ENCODE measurements at places on chromosomes 3 and 15.
A peak's percentile ranks its signal among the peaks of the same experiment; 100 is the strongest.

GRCh38 chr3:122245513-122246174 lies 62.2 kb downstream of the CASR start:
- H3K4me3 ChIP-seq: peak overlapping the region; percentile 65
- no peak for DNase-seq
- H3K36me3 ChIP-seq: no peaks in the 10 kb centered on the region
- peaks cover 38% of the 10 kb centered on the region for H3K27me3 ChIP-seq
- H3K4me1 ChIP-seq: peaks cover 3% of the 10 kb centered on the region

DNA sequence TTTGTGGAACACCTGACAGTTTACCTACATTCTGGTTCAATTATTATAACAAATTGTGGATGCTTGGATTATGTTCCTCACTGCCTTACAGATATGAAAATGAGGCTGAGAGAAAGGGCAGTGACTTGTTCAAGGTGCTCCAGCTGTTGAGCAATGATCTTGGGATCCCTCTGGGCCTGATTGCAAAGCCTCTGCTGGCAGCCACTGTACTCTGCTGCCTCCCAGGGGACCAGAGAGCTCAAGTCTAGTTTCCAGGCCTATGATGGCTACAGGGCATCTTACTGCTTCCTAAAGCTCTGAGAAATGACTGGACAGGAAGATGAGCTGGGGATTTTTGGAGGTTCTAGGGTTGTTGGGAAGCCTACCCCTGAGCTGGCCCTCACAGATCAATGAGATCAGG lies 2.3 kb upstream of the SHC4 start:
- H3K27me3 ChIP-seq: peaks cover 29% of the 10 kb centered on the region
- DNase-seq: no peak
- peaks cover 26% of the 10 kb centered on the region for H3K4me1 ChIP-seq
- no peak overlapping the region for H3K4me3 ChIP-seq

DNA sequence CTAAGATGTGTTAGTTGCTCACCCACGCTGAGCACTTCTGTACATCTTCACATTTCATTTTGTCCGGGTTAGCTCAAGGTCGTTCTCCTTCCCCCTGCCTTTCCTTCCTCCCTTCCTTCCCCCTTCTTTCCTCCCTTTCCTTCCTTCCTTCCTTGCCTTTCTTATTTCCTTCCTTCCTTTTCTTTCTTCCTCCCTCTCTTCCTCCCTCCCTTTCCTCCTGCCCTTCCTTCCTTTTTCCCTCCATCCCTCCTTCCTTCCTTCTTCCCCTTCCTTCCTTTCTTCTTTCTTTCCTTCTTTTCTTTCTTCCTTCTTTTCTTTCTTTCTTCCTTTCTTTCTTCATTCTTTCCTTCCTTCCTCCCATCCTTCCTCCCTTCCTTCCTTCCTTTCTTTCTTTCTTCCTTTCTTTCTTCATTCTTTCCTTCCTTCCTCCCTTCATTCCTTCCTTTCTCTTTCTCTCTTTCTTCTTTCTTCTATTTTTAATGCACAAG lies 129.8 kb downstream of the FAM174B start:
- H3K27me3 ChIP-seq: peaks cover 45% of the 10 kb centered on the region
- H3K27ac ChIP-seq: no peak overlapping the region
- H3K36me3 ChIP-seq: no peaks in the 10 kb centered on the region
- DNase-seq: no peak

- H3K27ac ChIP-seq: no peak overlapping the region
- no peak overlapping the region for H3K4me3 ChIP-seq
- peaks cover 29% of the 10 kb centered on the region for H3K27me3 ChIP-seq
- DNase-seq: no peak
Observed at GRCh38 chr3:16137044-16137443, 37.4 kb upstream of the GALNT15 start.

- no peaks in the 10 kb centered on the region for H3K27me3 ChIP-seq
- H3K4me3 ChIP-seq: no peak overlapping the region
- peaks cover 11% of the 10 kb centered on the region for H3K36me3 ChIP-seq
Observed at GRCh38 chr3:52836986-52837385, 2.2 kb upstream of the MUSTN1 start.

DNA sequence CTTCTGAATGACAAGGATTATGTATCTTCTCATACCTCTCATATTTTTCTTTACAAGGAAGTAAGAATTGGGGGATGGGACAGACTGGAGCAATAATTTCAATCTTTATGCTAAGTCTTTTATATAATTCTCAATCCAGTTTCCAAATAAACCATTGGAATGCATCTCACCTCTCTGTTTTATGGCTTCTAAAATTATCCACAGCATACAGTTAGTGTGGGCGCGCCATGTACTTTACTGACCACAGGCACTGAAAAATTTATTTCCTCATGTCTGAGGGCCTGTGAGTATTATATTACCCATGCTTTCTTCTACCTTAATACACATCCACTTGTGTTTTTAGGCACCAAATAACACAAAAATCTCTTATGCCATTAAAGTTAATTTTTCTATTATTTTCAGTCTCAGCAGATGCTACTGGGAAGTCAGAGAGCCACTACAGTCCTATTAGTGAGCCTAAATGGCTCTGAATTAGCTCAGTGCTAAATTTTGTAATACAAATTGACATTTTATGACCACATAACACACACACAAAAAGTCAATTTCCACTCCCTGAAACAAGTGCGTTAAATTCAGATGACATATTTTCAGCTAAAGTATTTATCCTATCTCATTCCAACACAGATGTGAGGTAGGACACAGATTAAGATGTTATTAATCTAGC lies 39.3 kb downstream of the SLITRK3 start:
- no peaks in the 10 kb centered on the region for H3K4me1 ChIP-seq
- no peak for DNase-seq
- no peak overlapping the region for H3K4me3 ChIP-seq
- no peak overlapping the region for H3K27ac ChIP-seq

DNA sequence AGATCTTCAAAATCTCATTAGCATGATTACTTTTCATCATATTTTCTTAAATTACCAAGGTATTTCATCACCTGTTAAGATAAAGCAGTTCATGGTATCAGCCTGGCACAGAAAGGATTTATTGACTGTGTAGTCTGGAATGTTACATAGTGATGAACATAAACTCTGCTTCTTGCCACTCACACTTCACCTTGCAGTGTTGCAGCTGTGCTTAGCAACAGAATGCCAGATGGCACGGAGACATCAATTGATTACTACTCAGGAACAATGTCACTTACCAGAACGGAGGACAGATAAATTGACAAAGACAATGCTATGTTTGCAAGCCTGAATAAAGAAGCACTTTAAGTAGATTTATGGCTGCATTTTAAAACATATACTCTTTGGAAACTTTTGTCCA lies 15.0 kb upstream of the BCHE start:
- DNase-seq: no peak
- no peaks in the 10 kb centered on the region for H3K4me1 ChIP-seq
- no peak overlapping the region for H3K4me3 ChIP-seq
- H3K27me3 ChIP-seq: no peaks in the 10 kb centered on the region
- no peak overlapping the region for H3K27ac ChIP-seq

All from effector memory CD8-positive, alpha-beta T cell (primary cell).